ENCODE measurements at places on chromosomes 13 and 19. TPM values are rescaled to one million over a fixed set of nuclear protein-coding genes. Genes with fewer than 3 reads are reported as not detected.

DNA sequence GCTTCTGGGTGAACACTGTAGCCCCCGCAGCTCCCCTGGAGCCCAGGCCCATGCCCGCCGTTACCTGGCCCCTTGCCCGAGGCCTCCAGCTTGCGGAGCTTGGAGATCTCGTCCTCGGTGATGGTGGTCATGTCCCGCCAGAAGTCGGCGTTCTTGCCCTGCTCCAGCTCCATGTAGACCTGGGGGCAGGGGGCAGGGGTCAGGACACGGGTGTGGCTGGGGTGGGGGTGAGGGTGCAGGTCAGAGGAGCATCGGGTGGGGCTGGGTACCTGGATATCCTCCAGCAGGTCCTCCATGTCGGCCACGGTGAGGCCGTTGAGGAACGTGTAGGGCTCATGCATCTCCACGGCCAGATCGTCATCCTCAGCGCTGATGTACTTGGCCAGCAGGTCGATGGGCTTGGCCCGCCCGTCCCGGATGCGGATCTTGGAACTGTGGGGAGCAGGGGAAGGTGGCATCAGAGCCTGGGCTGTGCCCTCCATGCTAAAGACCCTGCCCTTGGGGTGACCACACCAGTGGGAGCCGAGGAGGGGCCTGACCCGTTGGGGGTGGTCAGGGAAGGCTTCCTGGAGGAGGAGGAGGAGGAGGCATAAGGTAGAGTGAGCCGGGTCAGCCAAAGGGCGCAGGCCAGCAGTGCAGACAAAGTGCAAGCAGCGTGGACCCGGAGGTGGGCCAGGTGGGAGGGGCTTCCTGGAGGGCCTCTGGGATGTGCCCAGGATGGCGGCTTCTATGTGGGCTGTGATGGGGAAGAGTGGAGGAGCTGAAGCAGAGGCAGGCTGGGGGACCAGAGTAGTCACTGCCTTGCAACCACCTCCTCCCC lies 7.6 kb downstream of the CACTIN start:
- H3K36me3 ChIP-seq = peaks cover 12% of the 10 kb centered on the region
- H3K4me1 ChIP-seq = peaks cover 5% of the 10 kb centered on the region
- no peak overlapping the region for H3K27ac ChIP-seq

The CNFN gene
- total RNA-seq = not detected

The ZNF524 gene
- total RNA-seq = 19.0 TPM

DNA sequence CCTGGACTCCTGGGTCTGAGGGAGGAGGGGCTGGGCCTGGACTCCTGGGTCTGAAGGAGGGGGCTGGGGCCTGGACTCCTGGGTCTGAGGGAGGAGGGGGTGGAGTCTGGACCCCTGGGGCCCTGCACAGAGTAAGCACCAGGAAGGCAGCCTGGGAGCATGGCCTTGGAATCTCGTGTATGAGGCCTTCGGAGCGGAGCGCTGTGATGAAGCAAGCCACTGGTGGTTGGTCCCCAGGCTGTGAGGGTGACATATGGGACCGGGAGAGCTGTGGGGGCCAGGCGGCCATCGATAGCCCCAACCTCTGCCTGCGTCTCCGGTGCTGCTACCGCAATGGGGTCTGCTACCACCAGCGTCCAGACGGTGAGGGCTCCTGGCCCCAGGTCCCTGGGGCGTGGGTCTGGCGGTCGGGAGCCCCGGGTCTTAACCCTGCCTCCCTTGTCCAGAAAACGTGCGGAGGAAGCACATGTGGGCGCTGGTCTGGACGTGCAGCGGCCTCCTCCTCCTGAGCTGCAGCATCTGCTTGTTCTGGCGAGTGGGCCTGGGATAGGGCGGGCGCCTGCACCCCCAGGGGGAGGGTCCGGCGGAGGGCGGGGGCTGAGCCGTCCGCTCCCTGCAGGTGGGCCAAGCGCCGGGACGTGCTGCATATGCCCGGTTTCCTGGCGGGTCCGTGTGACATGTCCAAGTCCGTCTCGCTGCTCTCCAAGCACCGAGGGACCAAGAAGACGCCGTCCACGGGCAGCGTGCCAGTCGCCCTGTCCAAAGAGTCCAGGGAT lies 918 bp downstream of the TMEM190 start:
- H3K27ac ChIP-seq = no peak overlapping the region
- H3K4me3 ChIP-seq = no peak overlapping the region
- peaks cover 13% of the 10 kb centered on the region for H3K36me3 ChIP-seq
- DNase-seq = no peak
- peaks cover 9% of the 10 kb centered on the region for H3K4me1 ChIP-seq

DNA sequence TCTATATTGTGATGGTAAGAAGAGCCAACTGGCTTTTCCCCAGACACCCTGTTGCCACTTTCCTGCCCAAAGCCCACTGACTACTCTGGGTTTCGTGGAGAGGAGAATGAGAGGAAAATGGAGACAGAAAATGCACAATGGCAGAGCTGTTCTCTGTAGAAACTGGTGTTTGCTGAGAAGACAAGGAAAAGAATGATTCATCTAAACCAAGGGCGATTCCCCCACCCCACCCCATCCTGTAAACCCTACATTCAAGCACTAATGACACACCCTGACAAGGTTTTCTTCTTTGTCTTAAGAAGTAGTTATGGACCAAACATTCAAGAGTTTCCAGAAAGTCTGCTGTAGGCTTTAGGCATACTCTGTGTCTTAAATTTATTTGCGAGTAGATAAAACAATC lies 68.8 kb downstream of the DOCK9 start:
- DNase-seq = peak; percentile 66
- peaks cover 42% of the 10 kb centered on the region for H3K4me1 ChIP-seq
- peak overlapping the region; percentile 61 for H3K4me3 ChIP-seq

DNA sequence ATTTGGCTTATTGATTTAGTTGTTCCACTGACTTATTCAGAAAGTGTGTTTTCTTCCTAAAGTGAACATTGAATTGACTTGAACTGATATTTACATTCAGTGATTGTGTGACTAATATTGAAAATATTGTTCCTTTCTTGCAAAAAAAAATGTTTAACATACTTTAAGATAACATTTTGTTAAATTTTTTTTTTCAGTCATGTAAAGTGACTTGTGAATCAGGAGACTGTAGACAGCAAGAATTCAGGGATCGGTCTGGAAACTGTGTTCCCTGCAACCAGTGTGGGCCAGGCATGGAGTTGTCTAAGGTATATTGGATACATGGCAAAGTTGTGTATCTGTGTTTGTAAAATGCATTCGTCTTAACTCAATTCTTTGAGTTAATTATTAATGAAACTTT lies 22.9 kb downstream of the TNFRSF19 start:
- peaks cover 32% of the 10 kb centered on the region for H3K27me3 ChIP-seq
- H3K4me1 ChIP-seq = no peaks in the 10 kb centered on the region
- no peak for DNase-seq
- no peak overlapping the region for H3K4me3 ChIP-seq

DNA sequence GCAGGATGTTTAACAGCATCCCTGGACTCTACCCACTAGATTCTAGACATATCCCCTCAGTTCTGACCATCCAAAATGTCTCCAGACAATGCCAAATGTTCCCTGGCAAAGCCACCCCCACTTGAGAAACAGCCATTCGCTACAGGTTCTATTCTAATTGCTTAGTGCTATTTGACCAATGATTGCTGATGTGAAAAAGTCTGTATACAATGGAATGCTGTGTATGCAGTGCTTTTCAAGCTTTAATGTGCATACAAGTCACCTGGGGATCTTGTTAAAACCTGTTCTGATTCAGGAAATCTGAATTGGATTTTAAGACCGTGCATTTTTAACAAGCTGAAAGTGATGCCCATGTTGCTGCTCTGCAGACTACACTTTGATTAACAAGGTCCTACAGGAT lies 331.8 kb upstream of the KLF12 start:
- H3K36me3 ChIP-seq = no peaks in the 10 kb centered on the region
- no peak overlapping the region for H3K4me3 ChIP-seq
- H3K27ac ChIP-seq = no peak overlapping the region
- no peaks in the 10 kb centered on the region for H3K27me3 ChIP-seq

DNA sequence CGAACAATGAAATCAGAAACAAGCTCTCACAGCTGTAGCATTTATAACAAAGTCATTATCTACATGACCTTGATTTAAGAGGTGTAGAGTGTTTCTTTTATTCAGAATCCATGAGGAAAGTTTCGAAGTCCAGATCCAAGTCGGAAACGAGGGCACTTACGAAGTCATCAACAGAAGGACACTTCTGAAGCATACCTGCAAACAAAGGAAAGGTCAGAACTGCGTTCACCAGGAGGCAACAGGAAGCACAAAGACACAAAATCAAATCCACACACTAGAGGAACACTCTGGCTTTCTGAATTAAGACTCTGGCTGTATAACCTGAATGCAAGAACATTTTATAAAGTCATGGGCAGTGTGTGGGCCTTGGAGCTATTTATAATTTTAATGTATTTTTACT lies 158.9 kb downstream of the MIPEP start:
- DNase-seq = no peak
- no peaks in the 10 kb centered on the region for H3K27me3 ChIP-seq
- H3K4me1 ChIP-seq = no peaks in the 10 kb centered on the region
- no peaks in the 10 kb centered on the region for H3K36me3 ChIP-seq
- no peak overlapping the region for H3K27ac ChIP-seq

DNA sequence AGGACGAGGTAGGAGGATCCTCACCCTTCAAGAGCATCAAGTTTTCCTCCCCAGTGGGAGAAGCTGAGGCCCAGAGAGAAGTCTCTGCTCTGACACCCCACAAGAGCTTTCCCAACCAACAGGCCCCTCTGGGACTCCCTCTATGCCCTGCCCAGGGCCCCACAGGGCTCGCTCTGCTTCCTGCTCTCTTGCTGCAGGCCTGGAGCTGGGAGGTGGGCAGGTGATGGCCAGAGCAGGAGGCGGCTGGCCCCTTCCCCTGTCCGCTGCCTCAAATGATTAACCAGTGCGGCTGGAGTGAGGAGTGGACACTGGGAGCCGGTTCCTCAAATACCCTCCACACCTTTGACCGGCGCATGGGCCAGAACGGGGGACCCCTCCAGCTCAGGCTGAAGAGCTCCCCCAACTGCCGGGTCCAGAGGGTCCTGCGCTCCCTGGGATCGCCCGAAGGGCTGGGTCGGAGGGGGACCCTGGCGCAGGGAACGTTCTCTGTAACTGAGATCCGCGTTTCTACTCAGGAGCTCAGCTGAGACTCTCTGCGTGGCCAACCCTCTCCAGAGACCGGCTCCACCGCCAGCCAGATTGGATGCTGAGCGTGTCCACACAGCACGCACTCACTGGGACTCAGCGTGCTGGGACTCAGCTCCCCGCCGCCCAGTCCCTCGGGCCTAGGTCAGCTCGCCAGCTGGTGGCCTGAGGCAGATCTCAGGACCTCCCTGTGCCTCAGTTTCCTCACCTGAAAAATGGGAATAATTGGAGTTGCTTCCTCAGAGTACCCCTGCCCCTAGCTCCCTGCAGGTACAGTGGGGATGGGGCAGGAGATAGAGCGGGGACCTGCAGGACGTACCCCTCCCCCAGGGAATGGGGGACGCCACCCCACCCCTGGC lies 6.7 kb upstream of the ONECUT3 start:
- no peak overlapping the region for H3K27ac ChIP-seq
- H3K27me3 ChIP-seq = peaks cover 43% of the 10 kb centered on the region
- no peak for DNase-seq
- H3K36me3 ChIP-seq = no peaks in the 10 kb centered on the region
- H3K4me1 ChIP-seq = peaks cover 6% of the 10 kb centered on the region

The CD70 gene
- 47.4 TPM for total RNA-seq

GRCh38 chr13:89029062-89029461 lies 1357.9 kb downstream of the SLITRK5 start:
- no peak overlapping the region for H3K4me3 ChIP-seq
- H3K36me3 ChIP-seq = no peaks in the 10 kb centered on the region
- H3K4me1 ChIP-seq = no peaks in the 10 kb centered on the region
- H3K27ac ChIP-seq = no peak overlapping the region

The LILRB2 gene
- not detected for total RNA-seq

- peaks cover 7% of the 10 kb centered on the region for H3K36me3 ChIP-seq
- peaks cover 2% of the 10 kb centered on the region for H3K27me3 ChIP-seq
- H3K4me1 ChIP-seq = peaks cover 15% of the 10 kb centered on the region
- H3K27ac ChIP-seq = no peak overlapping the region
- DNase-seq = no peak
- H3K4me3 ChIP-seq = no peak overlapping the region
These were observed 64.9 kb downstream of the KL start for GRCh38 chr13:33080972-33081590.

DNA sequence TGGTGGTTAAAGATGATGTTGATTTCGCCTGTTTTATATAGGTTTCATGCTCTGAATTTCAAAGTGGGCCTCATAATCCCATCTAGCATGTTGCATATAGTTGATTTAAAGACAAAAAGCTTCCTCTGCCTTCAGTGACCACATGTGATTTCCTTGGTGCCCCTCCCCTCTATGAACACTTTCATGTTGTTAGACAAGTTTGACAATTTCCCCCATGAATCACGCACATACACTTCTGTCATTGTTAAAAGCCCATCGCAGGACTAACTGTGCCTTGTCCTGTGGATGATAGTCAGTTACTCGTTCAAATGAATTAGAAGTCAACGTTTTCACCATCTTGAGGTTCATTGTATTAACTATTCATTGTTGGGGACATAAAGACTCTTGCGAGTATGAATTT lies 6.7 kb downstream of the TNFSF11 start:
- H3K27ac ChIP-seq = no peak overlapping the region
- no peak for DNase-seq
- H3K4me1 ChIP-seq = peaks cover 9% of the 10 kb centered on the region
- no peak overlapping the region for H3K4me3 ChIP-seq

- no peak overlapping the region for H3K27ac ChIP-seq
- DNase-seq = peak; percentile 55
- peaks cover 24% of the 10 kb centered on the region for H3K27me3 ChIP-seq
- no peak overlapping the region for H3K4me3 ChIP-seq
- peaks cover 17% of the 10 kb centered on the region for H3K4me1 ChIP-seq
These were observed 16.8 kb upstream of the CPB2 start for GRCh38 chr13:46121597-46122163.

The PSG1 gene
- not detected for total RNA-seq

The CD33 gene
- 8.7 TPM for total RNA-seq

GRCh38 chr19:351976-352625 lies 7.5 kb upstream of the MIER2 start:
- no peak overlapping the region for H3K4me3 ChIP-seq
- H3K4me1 ChIP-seq = peaks cover 3% of the 10 kb centered on the region
- H3K27me3 ChIP-seq = peaks cover 2% of the 10 kb centered on the region
- peaks cover 2% of the 10 kb centered on the region for H3K36me3 ChIP-seq
- no peak overlapping the region for H3K27ac ChIP-seq
- no peak for DNase-seq

Measured in activated CD4-positive, alpha-beta T cell treated with anti-CD3 and anti-CD28 coated beads, Interleukin-2, amount 10 ng/mL, durations not matched to agents 24 days and 14 days (primary cell).